ENCODE measurements at places on chromosomes 7 and 10.

DNA sequence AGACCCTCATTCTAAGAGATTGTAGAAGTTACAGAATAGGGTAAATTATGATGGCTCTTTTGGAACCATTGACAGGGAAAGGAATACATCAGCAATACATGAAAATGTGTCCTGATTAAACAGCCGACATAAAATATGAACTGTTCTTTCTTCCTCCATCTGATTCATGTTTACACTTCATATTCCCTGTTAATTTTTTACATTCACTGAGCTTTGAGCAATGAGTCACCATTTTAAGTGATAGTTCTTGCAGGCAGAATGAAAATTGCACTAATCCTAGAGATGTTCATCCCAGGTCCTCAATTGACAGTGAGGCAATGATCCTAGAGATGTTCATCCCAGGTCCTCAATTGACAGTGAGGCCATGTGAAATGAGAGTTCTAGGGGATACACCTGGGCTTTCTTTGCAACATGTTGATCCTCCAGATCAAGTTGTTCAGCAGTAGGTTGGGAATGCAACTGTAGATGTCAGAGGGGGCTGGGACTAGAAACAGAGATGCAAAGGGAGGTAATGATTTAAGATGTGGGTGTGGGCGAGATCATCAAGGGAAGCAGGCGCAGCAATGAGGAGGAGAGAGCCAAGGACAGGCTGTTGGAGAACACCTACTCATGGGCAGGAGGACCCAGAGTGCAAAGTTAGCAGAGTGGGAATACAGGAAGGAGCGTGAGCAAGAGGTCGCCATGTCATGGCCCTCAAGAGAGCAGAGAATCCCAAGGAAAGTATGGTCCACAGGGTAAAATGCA is 138.7 kb downstream of the ZNF365 start:
- no peak for DNase-seq

DNA sequence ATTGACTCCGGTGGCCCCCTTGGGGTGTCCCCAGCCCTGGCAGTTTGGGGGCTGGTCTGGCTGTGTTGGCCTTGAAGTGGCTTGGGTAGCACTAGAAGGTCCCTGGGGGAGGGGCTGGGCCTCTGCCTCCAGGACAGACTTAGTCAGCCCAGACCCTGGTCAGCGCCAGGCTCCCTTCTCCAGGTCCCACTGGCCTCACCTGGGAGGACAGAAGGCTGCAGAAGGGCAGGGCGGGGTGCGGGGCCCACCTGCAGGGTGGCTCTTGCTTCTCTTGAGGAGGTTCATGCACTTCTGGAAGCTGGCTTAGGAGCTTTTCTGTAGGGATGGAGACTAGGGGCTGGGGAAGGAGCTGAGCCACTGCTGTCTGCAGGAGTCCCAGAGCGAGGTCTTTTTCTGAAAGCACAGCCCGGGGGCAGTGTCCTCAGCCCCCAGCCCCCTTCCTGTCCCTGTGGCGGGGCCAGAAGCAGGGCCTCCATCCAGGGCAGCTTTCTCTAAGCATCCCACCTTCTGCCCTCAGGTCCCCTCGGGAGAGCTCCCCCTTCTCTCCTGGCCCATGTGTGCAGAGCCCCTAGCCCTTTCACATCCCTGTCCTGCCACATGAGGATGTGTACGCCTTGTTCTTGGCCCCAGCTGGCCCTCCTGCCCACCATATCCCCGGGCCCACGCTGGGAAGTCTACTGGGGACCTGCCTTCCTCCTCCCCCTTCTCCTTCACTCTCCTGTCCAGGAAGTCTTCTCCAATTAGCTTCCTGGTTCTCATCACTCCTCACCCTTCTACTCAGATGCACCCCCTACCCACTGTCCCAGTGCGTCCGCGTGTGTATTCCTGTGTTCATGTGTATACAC is 11.0 kb downstream of the TBATA start:
- no peak for DNase-seq

DNA sequence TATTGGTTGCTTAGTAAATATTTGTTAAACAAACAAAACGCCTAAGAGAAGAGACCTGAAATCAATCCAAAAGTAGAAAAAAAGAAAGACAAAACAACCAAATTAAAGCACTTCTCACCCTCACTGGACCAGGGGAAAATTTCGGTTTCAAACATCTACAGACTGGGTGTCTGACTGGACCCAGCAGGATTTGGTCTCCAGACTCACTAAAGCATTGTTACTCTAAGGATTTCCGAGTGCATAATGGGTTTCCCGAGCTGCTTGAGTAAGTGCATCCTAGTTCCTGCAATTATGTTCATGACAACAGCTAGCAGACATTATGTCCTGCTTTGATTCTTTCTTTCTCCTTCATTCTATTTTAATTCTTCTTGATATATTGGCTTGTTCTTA is 51.8 kb upstream of the FAM3C start:
- DNase-seq = no peak

GRCh38 chr10:80055760-80056159 is 22.7 kb upstream of the TMEM254 start:
- DNase-seq = no peak

DNA sequence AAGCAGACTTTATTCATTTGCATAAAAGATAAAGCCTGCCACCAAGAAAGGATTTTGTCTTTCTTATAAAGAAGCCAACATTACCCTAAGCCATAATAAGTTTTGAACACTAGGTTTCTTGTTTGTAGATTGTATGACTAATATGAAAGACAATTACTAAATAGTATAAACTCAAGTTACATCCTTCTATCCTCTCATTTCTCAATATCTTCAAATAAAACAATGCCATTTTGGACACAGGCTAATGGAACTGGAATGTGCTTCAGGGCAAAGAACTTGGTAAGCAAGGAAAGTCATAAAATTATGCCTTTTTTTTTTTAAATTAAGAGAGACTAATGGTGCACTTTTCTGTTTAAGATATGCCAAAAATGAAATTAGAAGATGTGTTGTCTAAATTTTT is 137.7 kb downstream of the DKK1 start:
- DNase-seq = no peak

Data from inflammatory macrophage treated with lipopolysaccharide for 1 hour (primary cell).